ENCODE measurements at places on chromosomes 5 and 9.

DNA sequence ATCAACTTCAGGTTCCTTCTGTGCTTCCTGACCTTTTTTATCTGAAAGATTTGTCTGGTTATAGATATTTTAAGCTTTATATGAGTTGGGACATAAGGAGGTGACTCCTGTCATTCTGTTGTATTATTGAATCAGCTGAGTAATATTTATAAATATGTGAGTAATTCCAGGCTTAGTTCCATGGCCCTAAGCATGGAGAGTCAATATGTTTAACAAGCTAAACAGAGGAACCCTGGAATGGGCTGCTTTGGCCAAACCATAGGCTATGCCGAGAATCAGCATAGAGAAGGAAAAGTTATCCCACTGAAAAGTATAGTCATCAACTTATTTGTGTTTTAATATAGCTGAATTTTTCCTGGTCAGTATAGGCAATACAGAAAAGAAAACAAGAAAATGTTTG, 7.2 kb upstream of the EIF4EBP3 start:
- no peak for DNase-seq

DNA sequence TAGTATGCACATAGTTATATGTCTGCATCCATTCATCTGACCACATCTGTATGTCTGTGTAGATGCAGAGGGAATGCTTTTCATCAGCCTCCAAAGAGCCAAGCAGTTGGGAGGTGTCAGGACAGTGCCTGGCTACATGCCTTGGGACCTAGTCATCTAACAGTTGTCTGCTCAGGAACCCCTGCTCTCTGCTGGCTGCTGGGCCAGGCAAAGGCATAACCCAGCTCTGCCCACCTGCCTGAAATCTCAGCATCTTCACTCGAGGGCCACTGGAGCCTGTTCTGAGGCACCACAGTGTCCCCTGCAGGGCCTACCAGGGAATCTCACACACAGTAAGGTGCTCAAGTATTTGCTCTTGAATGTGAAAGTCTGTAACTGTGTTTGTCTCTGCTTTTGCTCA, 3.7 kb downstream of the C9orf50 start:
- peak; percentile 90 for DNase-seq

DNA sequence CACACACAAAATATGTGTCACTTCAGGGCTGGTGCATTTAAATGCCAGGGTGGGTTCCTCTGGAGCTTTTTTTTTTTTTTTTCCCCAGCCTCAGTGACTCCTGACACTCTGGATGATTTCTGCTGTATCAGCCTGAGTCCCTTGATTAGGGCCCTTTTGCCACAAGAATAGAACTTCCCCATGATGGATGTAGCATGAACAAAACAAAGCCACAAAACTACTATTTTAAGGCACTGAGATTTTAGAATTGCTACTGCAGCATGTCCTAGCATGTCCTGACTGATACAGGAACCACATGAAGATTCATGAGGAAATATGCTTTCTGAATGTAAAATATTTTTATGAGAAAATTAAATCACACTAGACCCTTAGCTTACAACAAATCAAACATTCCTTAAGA, 13.9 kb upstream of the ADGRD2 start:
- DNase-seq, result no peak

- no peak for DNase-seq
Observed at GRCh38 chr5:120122703-120123102, 341.4 kb upstream of the PRR16 start.

- DNase-seq, result no peak
Observed at GRCh38 chr5:150309886-150310239, 7.2 kb upstream of the ARSI start.

- DNase-seq, result no peak
Observed at GRCh38 chr9:99121604-99122003, 16.7 kb downstream of the TGFBR1 start.

GRCh38 chr9:21265421-21266189, 25.8 kb upstream of the IFNA14 start:
- no peak for DNase-seq

GRCh38 chr5:23466401-23466912, 41.0 kb upstream of the PRDM9 start:
- peak; percentile 11 for DNase-seq

GRCh38 chr9:135157856-135158563, 70.5 kb downstream of the OLFM1 start:
- no peak for DNase-seq

DNA sequence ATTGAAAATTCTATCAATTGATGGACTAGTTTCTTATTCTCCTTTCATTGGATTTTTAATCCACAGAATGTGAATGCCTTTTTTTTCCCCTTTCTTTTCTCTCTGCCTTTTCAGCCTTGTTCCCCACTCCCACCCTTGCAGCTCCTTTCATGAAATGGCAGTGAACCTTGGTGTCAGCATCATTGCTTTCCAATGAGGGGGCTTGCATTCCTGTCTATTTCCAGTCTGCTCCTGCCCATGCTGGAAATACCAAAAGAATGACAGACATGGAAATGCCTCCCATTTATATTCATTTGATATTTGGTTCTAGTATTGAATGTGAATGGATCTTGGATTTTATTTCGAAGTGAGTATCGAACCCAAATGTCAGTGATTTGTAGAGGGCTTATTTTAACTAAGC, 162.7 kb upstream of the SGCD start:
- no peak for DNase-seq

DNA sequence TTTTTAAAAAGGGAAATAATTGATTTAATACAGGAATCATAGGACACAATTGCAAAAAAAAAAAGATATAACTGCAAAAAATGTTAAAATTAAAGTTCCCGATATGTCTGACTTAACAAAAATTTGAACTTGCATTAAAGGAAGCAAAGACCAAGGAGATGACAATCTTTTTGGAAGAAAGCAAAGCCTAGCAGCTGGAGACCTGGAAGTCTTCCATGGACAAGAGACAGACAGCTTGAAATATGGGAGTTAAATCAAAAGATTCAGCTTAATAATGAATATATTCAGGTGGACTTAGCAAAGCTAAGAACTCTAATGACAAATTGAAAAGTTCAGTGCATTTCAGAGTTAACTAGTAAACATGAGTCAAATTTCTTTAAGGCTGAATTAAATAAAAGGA, 568.7 kb upstream of the RGMB start:
- no peak for DNase-seq

GRCh38 chr5:134503937-134504437, 21.5 kb upstream of the JADE2 start:
- no peak for DNase-seq

- DNase-seq, result no peak
Observed at GRCh38 chr5:142641711-142642110, 44.2 kb downstream of the FGF1 start.

DNA sequence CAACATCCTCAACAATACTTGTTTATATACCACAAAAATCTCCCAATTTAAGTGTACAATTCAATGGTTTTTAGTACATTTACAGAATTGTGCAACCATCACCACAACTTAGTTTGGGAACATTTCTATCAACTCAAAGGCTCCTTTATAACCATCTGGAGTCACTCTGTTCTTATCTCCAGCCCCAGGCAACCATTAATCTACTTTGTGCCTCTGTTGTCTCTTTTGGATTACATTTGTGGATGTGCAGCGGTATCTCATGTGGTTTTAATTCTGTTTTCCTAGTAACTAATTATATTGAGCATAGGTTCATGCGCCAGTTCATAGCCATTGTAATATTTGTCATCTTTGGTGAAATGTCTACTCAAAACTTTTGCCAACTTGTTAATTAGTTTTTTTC, 14.4 kb downstream of the ADAMTS19 start:
- DNase-seq, result no peak

GRCh38 chr9:134855900-134856377, 24.7 kb upstream of the FCN2 start:
- no peak for DNase-seq

- DNase-seq, result no peak
Observed at GRCh38 chr5:135367076-135367475, 32.0 kb downstream of the MACROH2A1 start.

GRCh38 chr9:117413346-117414219, 1.3 kb downstream of the ASTN2 start:
- no peak for DNase-seq

- no peak for DNase-seq
Observed at GRCh38 chr5:34037726-34038125, 5.3 kb downstream of the C1QTNF3 start.

DNA sequence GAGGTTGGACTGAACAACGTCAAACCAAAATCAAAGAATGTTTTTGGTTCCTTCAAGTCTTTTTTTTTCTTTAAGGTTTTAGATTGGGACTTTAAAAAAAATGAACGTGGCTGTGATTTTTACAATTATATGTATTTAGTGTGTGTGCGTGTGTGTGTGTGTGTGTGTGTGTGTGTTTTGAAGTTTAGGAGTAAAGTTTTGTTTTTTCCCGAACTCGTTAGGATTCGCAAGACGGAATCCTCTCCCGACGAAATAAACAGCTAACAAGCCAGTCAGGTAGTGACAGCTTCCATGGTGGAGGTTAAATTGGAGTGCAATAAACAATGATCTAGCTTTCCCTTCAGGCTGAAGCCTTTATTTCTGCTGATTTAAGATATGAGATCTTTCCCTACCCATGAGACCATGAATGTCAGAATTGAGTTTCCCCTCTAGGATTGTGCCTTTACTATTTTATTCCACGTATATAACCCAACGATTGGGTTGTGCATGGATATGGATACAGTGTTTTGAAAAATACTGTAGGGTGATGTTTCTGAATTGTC, 1.2 kb downstream of the KIAA1958 start:
- peak; percentile 30 for DNase-seq

DNA sequence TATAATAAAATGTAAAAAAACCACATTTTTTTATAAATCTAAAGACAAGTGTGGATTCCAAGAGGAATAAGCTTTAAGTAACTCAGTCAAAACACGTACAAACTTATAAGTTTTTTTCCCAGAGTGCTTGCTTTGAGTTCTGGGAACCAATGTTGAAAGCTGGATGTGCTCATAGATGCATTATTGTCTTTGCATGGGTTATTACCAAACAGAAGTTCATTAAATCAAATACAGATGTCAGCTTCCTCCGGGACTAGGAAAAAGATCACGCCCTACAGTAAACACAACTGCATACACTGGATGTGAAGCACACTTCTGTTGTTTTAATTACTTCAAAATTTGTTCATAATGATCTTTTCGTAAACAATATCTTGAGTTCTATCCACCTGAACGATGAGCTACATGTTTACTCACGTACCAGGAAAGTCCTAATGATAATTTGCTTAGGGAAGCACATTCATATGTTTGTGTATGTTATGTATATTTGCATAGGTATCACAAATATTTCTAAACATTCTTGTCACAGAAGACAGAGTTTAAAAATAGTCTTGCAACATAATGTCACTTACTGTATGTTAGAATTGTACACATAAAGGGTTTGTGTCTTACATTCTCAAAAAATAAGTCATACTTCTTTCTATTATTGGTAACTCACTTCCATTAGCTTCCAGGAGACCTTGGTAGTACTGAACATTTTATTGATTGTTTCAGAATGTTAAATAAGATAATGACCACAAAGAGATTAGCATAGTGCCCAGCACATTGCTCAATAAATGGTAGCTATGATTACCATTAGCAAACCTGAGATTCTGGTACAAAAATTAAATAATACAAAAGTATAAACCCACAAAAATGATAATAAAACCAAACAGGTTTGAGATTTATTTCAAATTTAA, 427.4 kb downstream of the CETN3 start:
- DNase-seq, result no peak

DNA sequence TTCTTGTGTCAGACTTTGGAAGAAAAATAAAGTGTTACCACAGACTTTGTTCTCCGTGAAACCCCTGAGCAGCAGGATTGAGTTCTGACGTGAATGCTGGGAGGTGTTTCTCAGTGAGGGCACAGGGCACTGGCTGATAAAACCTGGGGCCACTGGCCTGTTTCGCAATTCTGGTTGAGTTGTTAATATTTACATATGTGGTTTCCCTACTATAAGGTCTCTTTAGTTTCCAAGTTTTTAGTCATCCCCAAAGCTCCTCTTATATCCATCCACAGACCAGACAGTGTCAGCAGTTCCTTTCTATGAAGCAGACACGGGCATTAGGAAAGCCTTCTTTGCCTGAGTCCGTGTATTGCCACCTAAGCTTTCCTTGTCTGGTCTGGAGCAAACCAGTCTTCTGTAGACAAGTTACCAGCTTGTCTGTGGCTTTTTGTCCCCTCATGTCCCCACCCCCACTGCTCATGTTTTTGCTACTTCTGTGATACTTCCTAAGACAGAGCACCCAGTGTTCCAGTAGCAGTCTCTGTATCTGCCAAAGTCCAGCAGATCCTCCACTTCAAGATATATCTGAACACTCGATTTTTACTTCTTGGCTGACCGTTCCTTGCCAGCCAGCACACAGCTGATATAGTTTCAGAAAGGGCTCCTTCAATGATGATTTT, 42.0 kb downstream of the ACO1 start:
- DNase-seq, result peak; percentile 44

GRCh38 chr5:114952876-114953275, 216.8 kb downstream of the TRIM36 start:
- DNase-seq, result no peak

DNA sequence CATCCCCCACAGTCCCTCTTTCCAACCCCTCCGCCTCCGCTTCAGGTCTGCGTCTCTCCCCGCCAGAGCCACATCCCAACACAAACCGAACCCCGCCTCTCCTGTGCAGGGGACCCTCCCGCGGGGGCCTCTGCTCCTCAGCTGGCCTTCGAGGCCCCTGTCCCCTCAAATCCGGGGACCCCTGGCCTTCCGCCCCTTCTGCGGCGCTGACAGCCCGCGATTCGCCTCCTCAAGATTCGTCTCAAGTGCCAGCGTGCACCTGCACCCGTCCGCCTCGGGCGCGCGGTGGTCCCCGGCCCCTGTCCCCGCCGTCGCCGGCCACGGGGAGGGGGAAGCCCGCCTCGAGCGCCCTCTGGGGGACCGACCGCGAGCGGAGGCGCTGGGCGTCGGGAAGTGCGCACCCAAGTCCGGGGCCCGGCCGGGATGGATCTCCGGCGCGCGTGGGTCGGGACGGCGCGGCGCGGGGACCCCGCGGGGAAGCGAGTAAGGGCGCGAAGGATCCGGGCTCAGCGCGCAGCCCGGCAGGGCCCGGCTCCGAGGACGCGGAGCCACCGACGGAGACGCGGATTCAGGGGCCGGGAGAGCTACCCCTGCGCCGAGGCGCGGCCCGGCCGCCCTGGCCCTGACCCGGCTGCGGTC, 623 bp downstream of the FLT4 start:
- DNase-seq, result no peak

- peak; percentile 82 for DNase-seq
Observed at GRCh38 chr5:124748687-124749594, 2.5 kb upstream of the ZNF608 start.

GRCh38 chr5:170848033-170848432, 13.8 kb upstream of the RANBP17 start:
- DNase-seq, result no peak

GRCh38 chr9:89773170-89773569, 168.4 kb downstream of the GADD45G start:
- no peak for DNase-seq

DNA sequence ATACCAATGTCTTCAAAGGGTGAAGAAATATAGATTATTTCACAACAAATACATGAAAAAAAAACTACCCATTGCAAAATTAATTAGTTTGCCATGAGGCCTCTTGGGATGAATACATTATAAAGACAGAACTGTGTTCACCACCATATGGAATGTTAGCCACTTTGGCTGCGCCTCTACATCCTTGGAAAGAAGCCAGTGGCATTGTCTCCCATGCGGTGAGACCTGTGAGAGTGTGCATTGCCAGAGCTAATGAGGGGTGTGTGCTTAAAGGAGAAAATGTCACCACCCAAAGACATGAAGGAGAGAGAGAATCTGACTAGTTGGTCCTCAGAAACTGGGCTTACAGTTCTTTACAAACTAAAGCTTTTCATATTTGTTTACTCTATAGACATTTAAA, 110.6 kb downstream of the PLPPR1 start:
- DNase-seq, result no peak

- no peak for DNase-seq
Observed at GRCh38 chr9:106731910-106732309, 131.1 kb upstream of the ZNF462 start.

GRCh38 chr5:89377767-89378455, 494.9 kb upstream of the MEF2C start:
- DNase-seq, result no peak

Data from HuH-7 (cell line).